ENCODE measurements at places on chromosomes 7 and 10.

DNA sequence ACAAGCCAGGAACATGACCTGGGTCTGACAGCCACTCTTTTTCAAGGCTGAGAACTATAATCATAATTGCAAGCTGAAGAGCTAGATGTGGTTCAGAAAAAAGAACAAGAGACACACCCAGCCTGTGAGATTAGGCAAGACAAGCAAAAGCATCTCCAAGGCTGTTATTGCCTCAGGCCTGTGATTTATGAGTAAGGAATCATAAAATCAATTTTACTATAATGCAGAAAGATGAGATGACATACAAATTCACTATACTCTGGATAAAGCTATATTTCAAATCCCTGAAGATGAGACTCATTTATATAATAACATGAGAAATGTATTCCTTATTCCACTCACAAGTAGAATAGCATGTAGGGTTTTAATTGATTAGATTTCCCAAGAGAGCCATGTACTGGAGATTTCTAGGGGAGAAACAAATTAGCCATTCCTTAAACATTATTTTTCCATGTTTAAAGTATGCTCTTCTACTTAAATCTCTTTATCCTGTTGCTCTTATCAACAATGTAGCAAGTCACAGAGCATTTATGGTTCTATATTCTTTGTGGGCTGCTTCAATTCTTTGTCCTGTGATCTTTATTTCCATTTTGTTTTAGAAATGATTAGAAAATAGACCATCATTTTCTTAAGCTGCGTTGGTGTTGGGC, 47.4 kb downstream of the FHIP2A start:
- DNase-seq, result no peak

DNA sequence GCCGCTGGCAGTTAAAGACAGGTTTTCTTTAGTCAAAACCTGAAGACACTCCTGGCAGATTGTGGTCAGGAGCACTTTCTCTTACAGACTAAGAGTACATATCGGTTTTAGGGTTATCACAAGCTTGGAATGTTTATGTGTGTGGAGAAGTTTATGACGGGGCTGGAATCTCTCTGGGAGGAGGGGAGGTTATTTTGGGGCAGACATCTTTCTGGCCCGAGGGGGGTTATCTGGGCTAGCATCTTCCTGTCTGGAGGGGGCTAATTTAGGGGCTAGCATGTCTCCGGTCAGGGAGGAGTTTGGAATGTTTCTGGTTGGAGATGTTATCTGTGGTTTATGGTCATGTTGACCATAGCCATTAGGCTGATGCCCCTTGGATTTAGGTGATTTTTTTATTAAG, 141.2 kb upstream of the KIF5B start:
- DNase-seq, result no peak

GRCh38 chr7:76430836-76431235, 6.1 kb downstream of the ZP3 start:
- DNase-seq, result no peak

DNA sequence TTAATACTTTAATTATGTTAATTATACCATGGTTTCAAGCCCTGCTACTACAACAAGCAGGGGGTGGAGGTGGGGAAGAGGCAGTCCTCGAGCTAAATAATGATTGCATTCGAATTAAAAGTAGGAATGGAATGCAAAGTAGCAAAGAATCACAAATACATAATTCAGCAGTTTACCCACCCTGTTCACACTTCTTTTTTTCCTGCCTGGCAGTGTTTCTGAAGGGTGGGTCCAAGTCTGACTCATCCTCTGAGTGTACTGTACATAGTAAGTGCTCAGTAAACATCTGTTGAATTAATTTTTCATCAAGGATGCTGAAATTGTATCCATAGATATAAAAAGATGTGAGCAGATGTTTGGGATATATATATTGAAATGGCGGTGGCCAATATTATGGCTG, 778.8 kb downstream of the LRMDA start:
- no peak for DNase-seq

- DNase-seq, result no peak
Measured at GRCh38 chr7:95622001-95622549, 25.8 kb upstream of the PDK4 start.

DNA sequence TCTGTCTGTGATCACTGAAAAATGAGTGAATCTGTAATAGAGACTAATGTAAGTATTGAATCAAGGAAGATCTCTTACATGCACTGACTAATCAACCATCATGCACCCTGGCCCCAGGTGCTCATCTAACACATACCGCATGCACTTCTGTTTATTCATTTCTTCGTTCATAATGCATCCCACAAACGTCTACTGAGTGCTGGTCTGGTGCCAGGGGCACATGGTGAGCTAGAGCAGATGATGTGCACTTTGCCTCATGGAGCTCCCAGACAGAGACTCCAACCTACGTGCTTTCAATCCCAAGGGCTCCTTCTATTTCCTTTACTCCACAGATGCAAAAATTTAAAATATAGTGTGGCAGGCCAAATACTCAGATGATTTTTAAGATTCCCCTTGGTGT, 10.7 kb downstream of the C10orf90 start:
- DNase-seq, result no peak

DNA sequence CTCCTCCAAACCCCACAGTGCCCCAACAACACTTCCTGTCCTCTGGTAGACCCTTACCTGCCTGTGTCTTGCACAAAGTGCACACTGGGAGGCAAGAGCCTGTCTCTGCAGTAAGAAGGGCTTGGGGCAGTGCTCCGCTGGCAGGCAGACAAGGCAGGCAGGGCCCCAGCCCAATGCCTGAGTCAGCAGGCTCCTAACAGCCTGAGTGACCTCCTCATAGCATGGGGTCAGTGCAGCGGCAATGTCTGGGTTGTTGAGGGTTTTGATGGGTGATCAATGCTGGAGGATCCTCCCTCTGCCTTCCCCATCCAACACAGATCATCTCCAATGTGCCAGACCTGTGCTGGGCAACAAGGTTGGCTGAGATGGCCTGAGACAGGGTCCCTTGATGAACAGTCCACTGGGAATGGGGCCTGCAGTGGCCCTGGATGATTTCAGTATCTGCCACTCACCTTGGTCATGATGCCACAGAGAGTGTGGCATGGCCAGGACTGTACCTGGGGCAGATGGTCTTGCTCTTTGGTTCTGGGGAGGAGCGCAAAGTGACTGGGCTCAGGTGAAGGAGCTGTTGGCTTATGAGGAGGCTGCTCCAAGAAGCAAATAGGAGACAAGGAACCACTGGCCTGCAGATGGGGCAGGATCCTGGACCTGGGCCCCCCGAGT, 55.6 kb upstream of the CAMK2B start:
- DNase-seq, result no peak
